ENCODE measurements at places on chromosomes 6 and 20.

GRCh38 chr6:116314878-116315277, 35.1 kb upstream of the TSPYL1 start:
- DNase-seq, result no peak

DNA sequence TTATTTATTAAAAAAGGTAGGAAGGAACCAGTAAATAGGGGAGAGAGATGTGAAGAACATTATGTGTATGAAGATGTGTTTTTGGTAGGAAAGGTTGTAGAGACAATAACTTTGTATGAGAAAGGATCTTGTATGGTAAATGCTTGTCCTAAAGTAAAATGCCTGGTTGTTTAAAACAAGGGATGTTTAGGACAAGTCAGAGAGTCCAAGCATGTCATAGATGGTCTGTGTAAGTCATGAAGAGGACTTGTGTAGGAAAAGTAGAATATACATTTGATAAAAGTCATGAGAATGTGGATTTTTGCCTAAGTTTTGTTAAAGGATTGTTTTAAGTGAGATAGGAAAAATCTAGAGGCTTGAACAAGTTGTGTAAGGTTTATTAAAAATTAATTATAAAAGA, 325.1 kb downstream of the CDH26 start:
- no peak for DNase-seq

DNA sequence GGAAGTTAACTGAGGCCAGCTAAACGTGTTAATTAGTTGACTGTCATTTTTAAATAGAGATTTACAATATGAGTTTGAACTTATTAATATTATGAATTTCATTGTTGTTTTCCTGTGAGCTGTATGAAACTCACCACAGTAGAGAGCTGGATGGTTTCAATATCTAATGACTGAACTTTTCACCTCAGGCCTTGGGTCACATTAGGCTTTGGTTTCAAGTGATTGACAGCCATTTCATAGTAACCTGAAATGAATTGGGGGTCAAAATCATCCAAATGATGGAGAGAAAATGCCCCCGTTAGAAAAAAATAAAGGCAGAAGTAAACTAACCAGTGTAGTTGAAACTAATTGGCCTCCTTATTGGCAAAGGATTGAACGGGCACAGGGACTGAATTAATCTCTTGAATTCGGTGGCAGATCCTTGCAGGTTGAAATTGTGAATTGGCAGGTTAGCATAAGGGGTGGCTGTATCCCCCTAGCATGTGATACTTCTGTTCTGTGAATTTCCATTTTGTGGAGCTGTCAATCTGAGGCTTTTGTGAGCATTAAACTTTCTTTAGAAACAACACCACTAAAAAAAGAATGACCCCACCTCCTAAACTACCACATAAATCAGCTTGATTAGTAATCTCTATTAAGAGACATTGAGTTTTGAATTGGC, 155.1 kb upstream of the MMS22L start:
- no peak for DNase-seq

GRCh38 chr6:50608421-50608820, 104.9 kb upstream of the TFAP2D start:
- no peak for DNase-seq

- DNase-seq, result no peak
Measured at GRCh38 chr6:4512051-4512471, 264.1 kb upstream of the CDYL start.

- no peak for DNase-seq
Measured at GRCh38 chr20:38255393-38255792, 5.1 kb downstream of the KIAA1755 start.

DNA sequence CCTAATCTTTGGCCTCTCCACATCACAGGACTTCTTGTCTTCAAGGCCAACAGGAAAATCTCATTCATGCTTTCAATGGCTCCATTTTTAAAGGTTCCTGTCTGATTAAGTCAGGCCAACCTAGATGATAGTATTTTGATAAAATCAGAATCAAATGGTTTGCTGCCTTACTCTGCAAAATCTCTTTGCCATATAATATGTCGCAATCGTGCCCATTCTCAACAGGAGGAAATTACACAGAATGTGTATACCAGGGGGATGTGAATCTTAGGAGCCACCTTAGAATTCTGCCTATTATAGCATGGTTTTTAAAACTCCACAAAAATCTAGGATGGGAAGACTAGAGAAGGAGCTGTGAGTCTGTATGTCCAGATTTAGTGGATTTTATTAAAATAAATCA, 612.9 kb upstream of the MAN1A1 start:
- no peak for DNase-seq

GRCh38 chr6:7080311-7080710, 27.4 kb upstream of the RREB1 start:
- no peak for DNase-seq

- DNase-seq, result no peak
Measured at GRCh38 chr20:49823152-49823847, 10.7 kb downstream of the SLC9A8 start.

DNA sequence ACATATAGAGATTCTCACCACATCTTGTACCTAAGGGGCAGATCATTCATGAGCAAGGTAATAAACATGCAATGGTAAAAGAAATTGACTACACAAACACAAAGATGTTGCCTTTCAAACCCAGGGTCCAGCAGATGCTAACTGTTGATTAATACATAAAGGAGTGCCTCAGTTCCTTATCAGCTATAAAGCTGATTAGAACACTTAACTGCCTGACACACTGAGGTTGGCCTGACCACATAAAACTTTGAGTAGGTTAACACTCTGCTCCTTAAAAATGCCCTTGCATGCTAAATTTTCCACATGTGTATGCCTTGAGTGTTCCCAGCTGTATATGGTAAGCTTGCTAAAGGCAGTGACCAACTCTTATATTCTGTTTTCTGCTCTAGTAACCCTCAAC, 14.9 kb downstream of the CRISP2 start:
- DNase-seq, result no peak

DNA sequence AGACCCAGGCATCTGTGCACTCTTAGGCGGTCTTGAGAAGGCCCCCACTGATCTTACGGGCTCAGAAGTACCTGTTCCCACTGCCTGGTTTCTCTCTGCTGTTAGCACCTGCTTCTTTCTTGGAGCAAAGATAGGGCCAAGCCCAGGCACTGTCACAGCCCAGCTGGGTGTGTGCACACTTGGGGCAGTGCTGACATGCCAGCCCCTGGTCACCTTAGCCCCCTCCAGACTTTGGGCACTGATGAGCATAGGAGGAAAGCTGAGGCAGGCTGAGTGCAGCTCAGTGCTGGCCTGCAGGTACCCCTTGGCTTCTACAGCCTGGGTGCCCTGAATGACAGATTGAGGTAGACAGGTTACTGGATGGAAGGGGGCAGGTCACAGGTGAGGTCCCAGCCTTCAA, 105.7 kb upstream of the AHI1 start:
- no peak for DNase-seq

- no peak for DNase-seq
Measured at GRCh38 chr6:146997062-146997461, 207.2 kb upstream of the STXBP5 start.

DNA sequence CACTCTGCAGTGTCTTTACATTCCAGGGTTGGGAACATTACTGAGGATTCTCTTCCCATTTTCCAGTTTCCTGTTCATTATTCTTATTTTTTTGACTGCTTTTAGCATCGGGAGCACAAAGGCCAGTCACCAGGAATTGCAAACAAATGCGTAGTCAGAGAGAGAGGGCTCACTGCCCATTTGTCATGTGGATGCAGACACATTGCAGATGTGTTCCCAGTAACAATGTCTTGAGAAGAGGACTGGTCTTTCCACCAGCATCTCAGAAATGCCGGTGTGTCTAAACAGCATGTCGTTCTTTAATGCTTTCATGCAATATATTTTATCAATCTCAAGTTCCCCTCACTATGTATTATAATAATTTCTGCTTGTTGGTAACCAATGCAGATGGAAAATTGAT, 952 bp upstream of the TAAR6 start:
- DNase-seq, result no peak

DNA sequence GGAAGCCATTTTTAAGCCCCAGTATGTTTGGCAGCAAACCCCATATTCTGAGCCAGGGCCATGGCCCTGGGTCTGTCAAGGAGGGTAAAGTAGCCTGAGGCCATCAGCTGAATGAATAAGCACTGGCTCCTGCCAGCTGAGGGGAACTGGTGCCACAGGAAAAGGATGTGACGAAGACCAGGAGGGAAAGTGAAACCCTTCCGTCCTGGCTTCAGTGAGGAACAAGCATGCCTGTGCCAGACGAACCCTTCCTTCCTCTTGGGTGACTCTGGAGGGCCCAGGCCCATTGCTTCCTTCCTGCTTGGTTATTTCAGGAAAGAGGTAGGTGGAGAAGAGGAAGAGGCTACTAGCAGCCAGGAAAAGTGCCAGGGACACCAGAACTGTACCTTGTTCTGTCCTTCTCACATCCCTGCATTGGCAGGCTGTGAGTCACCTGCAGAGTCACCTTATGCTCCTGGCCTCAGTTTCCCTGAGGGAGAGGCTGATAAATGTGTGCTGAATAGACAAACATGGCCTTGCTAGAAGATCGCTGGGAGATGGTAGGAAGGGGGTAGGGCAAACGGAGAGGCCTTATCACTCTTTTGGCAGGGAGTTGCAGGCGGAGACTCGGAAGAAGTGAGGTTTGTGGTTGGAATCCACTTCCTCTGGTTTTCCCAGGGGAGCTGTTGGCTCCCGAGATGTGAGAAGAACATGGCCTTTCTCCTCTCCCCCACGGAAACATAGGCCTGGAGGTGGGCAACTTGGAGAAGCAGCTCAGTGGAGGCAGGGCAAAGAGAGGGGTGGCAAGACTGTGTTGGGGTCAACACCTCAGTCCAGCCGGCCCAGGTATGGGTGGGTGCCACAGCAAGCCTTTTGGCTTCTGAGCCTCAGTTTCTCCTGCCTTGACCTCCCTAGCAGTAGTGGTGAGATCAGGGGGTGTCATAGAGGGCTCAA, 37.4 kb downstream of the COX4I2 start:
- no peak for DNase-seq

- peak; percentile 93 for DNase-seq
Measured at GRCh38 chr6:111259089-111259831, 172.0 kb downstream of the SLC16A10 start.

- no peak for DNase-seq
Measured at GRCh38 chr6:99530627-99531026, 15.4 kb upstream of the USP45 start.

- DNase-seq, result no peak
Measured at GRCh38 chr6:77313595-77313994, 149.7 kb downstream of the HTR1B start.

GRCh38 chr6:112366695-112367553, 19.8 kb downstream of the RFPL4B start:
- DNase-seq, result no peak

GRCh38 chr6:27472182-27472616, 706 bp downstream of the ZNF184 start:
- DNase-seq, result no peak

- no peak for DNase-seq
Measured at GRCh38 chr6:106474466-106474865, 113.9 kb downstream of the CRYBG1 start.

DNA sequence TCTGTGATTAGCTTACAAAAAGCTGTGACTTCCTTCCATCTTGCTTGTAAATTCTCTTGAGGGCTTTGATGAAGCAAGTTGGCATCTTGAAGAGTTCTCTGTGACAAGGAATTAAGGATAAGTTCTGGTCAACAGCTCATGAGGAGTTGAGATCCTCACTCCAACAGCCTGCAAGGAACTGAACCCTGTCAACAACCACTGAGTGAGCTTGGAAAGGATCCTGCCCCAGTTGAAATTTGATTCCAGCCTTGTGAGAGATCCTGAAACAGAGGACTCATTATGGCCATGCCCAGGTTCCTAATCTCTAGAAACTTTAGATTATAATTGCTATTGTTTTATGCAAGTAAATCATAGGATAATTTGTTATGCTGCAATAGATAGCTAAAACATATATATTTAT, 133.7 kb downstream of the PTCHD4 start:
- no peak for DNase-seq

- DNase-seq, result no peak
Measured at GRCh38 chr20:24637087-24637486, 167.7 kb downstream of the SYNDIG1 start.

DNA sequence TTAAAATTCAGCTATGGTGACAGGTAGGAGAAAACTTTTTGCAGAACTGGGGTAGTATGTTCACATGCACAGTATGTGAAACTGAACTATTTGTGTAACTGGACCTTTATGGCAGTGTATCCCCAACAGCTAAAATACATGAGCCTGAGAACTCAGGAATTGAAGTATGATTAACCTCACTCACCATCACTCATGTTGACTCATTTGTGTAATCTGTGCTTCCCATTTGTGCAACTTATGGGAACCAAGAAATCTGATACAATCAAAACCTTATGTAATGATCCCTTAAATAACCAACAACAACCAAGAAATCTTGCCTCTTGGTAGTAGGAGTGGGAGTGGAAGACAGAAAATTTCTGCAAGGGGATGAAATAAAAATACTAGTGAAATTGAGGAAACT, 674.9 kb downstream of the HDGFL1 start:
- DNase-seq, result no peak

GRCh38 chr6:91860541-91861335, 1273.9 kb upstream of the MAP3K7 start:
- DNase-seq, result no peak

DNA sequence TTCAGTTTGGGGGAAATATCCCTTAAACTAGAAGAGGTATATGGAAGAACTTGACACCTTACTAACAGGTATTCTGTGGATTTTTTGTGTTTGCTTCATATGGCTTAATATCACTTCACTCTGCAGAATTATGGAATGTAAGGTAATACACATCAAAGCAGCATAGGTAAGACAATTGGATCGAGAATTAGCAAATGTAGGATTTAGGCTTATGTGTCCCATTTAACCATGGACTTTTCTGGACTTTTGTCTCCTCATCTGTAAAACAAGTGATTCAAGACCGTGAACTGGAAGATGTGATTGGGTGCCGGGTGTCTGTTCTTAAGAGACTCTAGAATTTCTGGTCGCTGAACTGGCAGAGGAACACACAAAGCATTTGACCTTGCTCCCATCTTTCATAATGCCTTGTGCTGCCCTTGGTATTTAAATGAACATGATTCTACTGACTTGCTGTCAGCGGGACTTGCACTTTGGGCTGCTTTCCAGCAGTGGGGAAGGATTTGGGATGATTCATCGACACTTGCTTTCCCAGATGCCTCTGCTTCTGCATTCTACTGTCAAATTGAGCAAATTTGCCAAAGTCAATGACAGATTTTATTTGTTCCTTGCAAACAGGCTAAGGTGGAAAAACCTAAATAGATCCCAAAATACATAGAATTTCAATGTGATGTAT, 199.8 kb downstream of the PLCB1 start:
- DNase-seq, result no peak

DNA sequence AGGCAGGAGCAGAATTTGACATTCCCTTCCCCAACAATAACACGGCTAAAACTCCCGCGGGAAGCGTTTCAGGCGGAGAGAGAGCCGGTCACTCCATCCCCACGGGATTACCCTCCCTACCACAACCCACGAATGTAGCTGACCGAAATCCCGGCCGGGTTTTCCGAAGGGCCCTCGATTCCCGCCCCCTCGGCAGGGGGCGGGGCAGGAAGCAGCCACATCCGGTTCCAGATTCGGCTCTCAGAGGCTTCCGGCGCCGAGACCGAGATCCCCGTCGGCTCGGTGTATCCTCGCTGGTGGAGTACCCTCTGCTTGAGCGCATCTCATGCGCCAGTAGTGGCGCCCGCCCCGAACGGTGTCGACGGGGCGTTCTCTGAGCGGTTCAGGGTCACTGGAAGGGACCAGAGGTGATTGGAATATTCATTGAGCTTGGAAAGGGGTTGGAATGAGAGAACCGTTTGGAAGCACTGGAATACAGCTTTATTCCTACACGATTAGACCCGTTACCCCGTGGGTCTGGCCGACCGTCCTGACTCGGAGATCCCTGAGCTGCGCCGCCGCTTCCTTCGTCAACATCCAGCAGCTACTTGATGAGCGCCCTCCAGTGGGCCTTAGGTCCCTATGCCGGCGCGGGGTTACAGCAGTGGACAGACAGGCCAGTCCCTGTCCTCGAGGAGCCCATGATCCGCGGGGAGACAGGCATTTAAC, 649 bp upstream of the RGL2 start:
- DNase-seq, result no peak

All from cortex of kidney (tissue), 1 donor.